ENCODE measurements at places on chromosomes 3 and 15.
A peak's percentile ranks its signal among the peaks of the same experiment; 100 is the strongest.

DNA sequence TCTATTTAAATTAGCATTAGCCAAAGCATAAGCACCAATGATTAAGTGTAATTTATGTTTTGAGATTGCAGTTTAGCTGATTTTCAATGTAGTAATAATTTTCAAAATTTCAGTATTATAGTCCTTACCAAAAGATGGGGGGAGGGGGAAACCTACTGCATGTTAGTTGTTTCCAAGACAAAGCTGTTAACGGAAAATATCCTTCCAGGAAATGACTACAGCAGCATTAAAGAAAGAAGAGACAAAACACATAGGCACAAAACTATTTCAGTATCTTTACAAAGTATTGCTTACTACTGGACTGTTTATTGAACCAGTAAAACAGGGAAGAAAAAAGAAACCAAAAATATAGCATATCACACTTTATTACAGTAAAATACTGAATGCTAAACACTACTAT, 10.5 kb downstream of the BNIP2 start:
- DNase-seq = no peak

DNA sequence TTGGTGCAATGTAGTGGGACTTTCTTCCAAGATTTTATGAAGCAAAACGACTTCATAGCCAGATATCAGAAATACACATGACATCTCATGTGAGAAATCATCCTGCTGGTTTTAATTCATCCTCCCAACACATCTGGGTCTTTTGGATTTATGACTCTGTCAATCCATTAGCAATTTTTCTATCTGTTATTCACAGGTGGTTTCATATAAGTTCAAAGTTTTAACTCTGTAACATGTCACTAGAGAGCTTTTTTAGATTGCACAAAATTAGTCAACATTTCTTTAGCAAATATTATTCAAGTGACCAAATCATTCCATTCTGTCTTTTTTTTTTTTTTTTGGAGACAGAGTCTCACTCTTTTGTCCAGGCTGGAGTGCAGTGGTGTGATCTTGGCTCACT, 30.4 kb downstream of the SQOR start:
- DNase-seq = no peak

DNA sequence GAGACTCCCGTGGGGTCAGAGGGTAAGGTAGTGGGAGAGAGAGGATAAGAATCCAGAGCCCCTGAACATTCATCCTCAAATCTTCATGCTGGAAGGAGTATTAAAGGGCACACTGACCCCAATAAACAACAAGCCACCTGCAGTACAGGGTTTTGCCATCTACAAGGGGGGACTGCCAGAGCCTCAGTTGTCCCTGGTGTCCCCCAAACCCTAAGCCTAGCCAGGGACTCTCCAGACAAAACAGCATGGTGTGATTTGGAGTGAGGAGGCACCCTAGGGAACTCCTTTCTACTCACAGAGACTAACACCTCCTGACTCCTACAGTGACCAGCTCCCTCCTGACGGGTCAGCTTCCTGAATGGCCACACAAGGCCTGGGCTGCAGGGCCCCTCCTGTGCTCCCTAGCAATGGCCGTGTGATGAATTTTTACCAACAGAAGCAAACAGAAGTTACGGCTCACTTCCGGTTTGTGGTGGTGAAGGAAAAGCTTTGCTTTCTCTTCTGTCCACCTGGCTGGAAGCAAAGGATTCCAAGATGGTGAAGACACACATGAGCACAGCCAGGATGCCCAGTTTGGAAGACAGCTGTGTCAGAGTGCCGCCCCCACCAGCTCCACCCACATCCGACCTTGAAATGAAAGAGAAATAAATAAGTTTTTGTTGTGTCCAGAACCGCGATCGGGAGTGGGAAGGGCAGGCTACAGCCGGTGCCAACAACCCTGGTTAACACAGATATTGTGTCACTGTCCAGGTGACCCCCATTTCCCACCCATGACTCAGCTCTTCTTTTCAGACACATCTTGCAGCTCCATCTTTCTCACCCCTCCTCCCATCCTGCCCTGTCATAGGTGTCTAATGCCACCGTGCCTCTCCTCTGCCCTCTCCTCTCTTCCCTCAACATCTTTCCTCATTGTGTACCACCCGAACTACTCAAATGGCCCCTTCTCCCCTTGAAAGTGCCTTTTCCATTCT, 69.6 kb upstream of the ATP13A3 start:
- DNase-seq = no peak

DNA sequence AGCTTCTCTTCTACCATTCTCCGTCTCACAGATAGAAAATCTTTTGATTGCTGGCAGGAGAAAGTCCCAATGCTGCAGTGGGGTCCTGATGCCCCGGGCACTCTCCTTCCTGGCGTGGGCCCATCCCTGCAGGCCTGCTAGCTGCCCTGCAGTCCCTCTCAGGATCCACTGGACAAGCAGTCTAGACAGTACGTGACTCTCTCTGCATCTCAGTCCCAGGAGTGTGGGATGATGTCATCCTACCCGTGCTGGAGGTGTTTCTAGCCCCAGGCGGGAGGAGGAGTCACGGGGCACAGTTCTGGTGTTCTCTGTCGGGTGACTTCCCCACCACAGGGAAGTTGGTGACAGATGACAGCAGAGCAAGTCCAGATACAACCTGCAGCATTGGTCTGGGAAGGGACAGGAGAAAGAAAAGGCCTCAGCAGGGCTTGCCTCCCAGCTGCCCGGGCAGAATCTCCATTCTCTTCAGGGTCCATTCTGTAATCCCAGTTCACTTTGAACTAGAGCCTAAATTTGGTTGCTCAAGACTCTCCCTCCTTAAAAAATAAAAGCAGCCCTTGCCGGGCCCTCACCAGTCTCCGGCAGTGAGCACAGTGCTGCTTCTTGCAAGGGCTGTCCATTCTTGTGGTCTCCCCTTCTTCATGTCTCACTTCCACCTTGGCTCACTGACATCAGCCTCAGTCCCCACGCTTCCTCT, 30.6 kb downstream of the SLC28A1 start:
- peak; percentile 92 for DNase-seq

DNA sequence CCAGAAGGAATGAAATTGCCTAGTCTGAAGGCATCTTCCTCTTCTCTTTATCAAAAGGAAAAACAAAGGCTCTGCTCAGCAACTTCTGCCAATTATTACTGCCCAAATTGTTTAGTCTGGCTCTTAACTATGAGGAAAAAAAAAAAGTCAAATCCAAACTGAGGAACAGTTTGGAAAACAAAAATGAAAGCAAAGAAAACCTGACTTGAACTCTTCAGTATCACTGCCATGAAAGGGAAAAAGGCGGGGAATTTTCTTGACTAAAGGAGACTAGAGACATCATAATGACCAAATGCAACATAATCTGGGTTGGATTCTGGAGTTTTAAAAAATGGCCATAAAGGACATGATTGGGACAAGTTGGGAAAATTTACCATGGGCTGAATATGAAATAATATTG, 156.3 kb downstream of the STT3B start:
- DNase-seq = no peak

GRCh38 chr15:42037656-42038055, 16.8 kb upstream of the PLA2G4E start:
- no peak for DNase-seq

GRCh38 chr15:53880357-53880756, 97.9 kb upstream of the UNC13C start:
- no peak for DNase-seq

GRCh38 chr15:45473068-45473467, 49.5 kb downstream of the SLC30A4 start:
- DNase-seq = no peak

- DNase-seq = no peak
These were observed 257.4 kb downstream of the CGGBP1 start for GRCh38 chr3:87801409-87801808.

- DNase-seq = no peak
These were observed at the start of gene KCNH8 for GRCh38 chr3:19147905-19148767. Gene KCNH8, plus strand, starts transcription at chr3:19148510. Its CDS starts 210 bp downstream, at chr3:19148720.

DNA sequence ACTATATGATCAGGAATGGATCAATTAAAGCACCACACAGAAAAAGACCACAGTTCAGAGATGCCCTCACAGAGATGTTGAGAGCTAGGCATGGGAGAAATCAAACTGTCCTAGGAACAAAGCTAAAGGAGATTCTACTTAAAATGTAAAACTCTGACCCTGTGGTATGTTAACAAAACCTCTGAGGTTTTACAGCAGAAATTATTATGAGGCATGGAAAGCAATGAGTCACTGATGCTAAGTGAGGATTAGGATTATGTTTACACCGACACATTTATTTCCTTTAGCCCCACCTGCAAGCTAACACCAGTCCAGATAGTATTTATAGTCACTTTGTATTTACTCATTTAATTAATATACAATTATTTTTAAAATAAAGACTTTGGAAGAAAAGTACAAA, 1242.2 kb downstream of the OTOL1 start:
- DNase-seq = no peak

DNA sequence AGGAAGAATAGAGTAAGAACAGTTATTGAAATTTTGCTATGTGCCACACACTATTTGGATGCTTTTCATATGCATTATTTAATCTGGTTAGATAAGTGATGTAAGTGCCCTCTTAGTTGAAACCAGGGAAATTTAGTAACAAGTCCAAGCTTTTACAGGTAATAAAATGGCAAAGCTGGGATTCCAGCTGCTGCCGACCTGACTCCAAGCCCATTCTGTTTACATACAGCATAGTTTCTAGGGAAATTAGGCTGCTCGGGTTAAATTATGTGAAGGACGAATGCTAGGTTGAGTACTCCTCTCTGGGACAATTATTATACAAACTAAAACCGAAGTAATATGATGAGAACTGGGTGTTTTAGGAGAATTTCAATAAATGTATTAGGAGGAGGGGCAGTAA, 38.7 kb upstream of the FAH start:
- no peak for DNase-seq

- DNase-seq = no peak
These were observed 2.2 kb downstream of the ABHD5 start for GRCh38 chr3:43692971-43693370.

GRCh38 chr3:94076055-94076454, 13.2 kb downstream of the NSUN3 start:
- DNase-seq = peak; percentile 60

- DNase-seq = no peak
These were observed 63.8 kb upstream of the SNRK start for GRCh38 chr3:43222590-43222989.

DNA sequence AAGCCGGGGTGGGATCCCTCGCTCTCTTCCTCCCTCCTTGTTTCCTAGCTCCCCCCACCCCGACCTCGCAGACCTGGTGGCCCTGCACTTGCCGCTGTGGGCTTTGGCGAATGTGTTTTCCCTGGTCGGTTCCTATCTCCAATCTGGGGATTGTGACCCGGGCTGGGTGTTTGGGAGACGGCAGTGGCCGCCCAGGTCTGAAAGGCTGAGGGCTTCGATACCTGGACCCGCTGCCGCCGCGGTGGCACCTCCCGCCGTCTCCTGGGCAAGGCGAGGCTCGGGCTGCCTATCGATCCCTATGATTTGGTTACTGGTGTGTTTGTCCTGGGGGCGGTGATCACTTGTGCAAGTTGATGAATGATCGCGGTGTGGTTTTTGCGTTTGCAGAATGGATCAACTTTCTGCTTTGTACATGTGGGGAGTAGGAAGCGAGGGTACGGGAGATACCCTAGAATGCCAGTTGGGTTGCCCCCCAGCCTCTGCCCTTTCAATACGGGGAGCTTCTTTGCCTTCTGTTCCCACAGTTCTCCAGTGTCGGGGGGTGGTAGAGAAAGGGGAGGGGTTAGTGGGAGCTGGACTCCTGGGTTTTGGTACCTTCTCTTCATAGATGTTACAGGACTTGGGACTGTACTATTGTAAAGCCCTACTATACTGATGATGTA, 3.0 kb downstream of the BBX start:
- DNase-seq = no peak

GRCh38 chr3:106349191-106349881, 480.5 kb upstream of the CBLB start:
- no peak for DNase-seq

- DNase-seq = no peak
These were observed 5.0 kb upstream of the TLR9 start for GRCh38 chr3:52230461-52230860.

DNA sequence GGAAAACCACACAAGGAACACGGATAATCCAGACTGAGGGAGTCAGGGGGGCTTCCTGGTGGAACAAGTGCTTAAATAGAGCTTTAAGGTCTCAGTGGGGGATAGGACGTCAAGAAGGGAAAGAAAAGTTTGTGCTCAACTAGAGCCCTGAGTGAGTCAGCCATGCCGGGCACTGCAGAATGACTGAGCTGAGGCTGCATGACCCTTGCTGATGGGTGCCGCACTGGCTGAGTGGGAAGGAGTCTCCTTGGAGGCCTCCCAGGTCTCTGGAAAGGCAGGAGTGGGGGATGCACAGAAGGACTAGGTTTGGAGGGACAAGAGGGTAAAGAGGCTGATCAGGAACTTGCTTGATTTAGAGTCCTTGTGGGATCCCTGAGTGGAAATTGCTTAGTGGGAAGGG, 150.3 kb downstream of the RPLP1 start:
- DNase-seq = no peak

DNA sequence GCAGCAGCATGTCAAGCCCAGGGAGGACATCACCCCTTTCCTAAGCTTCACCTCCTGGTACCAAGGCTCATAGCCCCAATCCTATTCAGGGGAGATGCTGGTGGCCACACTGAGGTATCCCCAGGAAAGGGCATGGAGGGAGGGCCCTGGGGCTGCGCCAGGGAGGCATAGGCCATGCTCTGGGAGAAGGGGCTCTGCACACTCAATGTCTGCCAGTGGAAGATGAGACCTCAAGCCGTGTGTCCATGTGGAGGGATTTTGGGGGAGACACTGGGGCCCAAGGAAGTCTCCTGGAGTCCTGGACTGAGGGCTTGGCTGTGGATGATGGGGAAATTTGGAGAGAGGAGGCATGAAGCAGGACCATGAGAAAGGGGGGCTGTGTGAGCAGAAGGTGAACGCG, 21.2 kb upstream of the PRR23E start:
- no peak for DNase-seq

GRCh38 chr3:141767066-141767465, 3.9 kb downstream of the GRK7 start:
- no peak for DNase-seq

- DNase-seq = no peak
These were observed 74.9 kb upstream of the SCN5A start for GRCh38 chr3:38724392-38724736.

DNA sequence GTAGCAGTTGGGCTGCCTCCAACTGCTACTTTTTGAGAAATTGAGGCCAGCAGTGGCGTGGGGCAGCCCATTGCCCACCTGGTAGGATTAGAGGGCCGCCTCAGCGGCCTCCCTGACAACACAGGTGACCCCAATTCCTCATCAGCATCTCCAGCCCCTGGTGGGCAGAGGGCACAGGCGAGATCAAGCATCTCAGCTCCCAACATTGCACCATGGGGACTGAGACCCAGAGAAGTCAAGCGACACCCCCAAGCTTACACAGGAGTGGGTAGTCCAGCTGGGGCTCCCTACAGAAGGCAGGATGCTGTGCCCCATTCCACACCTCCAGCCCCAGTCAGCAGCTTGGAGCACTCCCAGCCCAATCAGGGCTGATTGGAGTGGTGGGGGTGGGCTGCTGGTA, 228 bp upstream of the H1-8 start:
- no peak for DNase-seq

GRCh38 chr15:68794863-68795262, 25.8 kb downstream of the ANP32A start:
- no peak for DNase-seq

Measured in fibroblast of upper back skin (primary cell).